Left colon (tissue), 2 donors: ENCODE measurements at places on chromosomes 4 and X. TPM values are rescaled to one million over a fixed set of nuclear protein-coding genes. Genes with fewer than 3 reads are reported as not detected.
A peak's percentile ranks its signal among the peaks of the same experiment; 100 is the strongest.

ADH1A gene
- 1.0 TPM for total RNA-seq

PLP1 gene
- 3.9 TPM for total RNA-seq

CSAG1 gene
- not detected for total RNA-seq

TGIF2LX gene
- not detected for total RNA-seq

GPR82 gene
- 0.31 TPM for total RNA-seq

ADGRL3 gene
- total RNA-seq = 4.0 TPM

UGT8 gene
- total RNA-seq = 50.9 TPM

APBB2 gene
- 28.2 TPM for total RNA-seq

TREX2 gene
- 0.42 TPM for total RNA-seq

FDCSP gene
- not detected for total RNA-seq

GRCh38 chrX:9888953-9889470 lies 78.1 kb upstream of the CLDN34 start:
- DNase-seq = no peak

GRCh38 chr4:8370106-8370787 lies 70.3 kb downstream of the ACOX3 start:
- DNase-seq = no peak

- DNase-seq = no peak
Observed at GRCh38 chrX:20452487-20452886, 185.8 kb upstream of the RPS6KA3 start.

GRCh38 chrX:134373736-134374135 lies 86.2 kb upstream of the HPRT1 start:
- DNase-seq = no peak

DNA sequence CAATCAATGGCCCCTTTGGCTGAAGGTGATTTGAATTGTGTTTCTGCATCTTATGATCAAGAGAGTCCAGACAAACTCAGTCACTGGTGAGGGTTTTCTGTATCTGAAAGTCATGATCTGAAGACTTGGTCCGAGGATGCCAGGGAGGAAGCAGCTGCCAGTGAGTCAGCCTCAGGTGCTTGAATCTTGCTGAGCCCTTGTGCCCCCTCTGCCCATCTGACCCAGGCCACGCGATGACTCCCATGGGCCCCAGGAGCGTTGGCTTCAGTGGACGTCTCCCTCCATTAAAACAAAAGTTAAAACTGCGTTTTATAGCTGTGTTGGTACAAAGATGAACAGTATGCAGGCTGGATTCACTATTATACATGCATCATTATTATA lies 62.0 kb downstream of the HTRA3 start:
- DNase-seq = no peak

- DNase-seq = no peak
Observed at GRCh38 chr4:142351958-142352357, 494.1 kb downstream of the INPP4B start.

DNA sequence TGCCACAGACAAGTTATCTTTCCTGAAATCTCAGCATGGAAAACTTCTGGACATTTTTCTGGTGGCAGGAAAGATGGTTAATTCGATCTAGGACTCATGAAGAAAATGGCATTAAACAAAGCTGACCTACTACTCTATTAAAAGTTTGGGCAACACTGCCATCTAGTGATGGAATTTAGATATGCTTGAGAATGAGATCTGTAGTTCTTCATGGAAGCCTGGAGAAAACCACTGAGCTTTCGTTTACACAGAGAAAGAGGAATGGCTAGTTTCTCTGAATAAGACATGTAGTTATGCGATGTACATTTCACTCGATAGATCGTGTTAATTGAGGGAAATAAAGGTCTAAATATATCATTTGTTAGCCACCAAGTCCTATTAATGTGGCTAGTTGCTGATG lies 51.7 kb upstream of the CHRDL1 start:
- no peak for DNase-seq

DNA sequence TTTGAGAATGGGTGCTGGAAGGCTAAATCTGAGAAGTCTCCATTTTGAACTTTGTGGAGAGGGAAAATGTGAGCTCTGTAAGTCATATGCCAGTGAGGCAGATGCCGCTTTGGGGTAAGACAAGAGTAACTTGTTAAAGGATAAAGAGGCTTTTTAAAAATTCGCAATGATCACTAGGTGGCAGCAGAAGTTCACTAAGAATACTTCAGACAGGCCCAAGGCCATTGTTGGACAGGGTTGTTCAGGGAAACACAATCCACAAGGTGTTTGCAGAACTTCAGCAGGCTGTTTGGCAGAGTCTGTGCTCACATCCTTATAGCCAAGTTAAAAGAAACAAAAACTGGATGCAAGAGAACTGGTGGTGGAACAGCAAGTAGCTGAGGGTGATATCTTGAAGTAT lies 13.7 kb upstream of the PIGA start:
- DNase-seq = peak; percentile 9

DNA sequence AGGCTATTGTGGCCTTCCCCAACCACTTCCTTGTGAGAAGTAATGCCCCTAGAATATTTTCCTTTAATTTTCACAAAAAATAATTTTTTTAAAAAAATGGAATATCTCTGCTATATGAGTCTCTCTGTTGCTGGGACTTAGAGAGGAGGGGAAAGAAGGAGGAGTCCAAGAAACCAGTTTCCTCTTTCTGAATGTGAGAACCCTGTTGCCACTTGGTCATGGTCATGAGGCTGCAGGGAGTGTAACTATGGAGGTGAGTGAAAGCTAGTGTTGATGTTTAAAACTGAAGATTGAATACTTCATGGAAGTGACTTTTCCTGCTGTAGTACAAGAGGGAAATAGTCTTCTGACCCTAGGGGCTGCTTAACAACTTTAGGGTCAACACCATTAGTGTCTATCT lies 20.4 kb downstream of the KIAA1210 start:
- DNase-seq = no peak

- DNase-seq = no peak
Observed at GRCh38 chr4:36773467-36773866, 471.1 kb upstream of the NWD2 start.

GRCh38 chrX:43278440-43278839 lies 377.7 kb upstream of the MAOA start:
- no peak for DNase-seq

DNA sequence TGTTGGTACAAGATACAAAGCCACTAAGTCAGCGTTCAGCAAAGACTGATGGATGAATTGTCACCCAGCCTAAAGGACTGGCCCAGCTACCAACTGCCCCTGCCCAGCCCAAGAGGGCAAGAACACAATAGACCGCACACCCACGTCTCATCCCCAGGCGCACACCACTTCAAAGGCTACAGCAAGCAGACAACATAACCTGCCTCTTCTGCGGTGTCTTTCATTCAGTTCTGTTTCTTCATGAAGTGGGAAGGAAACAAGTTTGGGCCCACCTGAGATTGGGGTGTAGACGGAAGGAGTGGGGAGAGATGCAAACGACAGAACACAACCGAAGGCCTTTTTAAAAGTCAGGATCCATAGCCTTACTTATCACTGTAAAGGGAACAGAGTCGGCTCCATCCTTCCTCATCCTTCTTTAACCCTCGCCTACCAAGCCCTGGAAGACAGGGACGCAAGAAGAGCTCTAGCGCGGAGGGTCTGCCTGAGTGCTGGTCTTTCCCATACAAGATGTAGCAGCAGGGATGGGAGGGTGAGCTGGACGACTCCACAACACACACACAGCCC lies 691 bp downstream of the SCARB2 start:
- no peak for DNase-seq

GRCh38 chr4:123133397-123134050 lies 211.1 kb upstream of the NUDT6 start:
- no peak for DNase-seq

DNA sequence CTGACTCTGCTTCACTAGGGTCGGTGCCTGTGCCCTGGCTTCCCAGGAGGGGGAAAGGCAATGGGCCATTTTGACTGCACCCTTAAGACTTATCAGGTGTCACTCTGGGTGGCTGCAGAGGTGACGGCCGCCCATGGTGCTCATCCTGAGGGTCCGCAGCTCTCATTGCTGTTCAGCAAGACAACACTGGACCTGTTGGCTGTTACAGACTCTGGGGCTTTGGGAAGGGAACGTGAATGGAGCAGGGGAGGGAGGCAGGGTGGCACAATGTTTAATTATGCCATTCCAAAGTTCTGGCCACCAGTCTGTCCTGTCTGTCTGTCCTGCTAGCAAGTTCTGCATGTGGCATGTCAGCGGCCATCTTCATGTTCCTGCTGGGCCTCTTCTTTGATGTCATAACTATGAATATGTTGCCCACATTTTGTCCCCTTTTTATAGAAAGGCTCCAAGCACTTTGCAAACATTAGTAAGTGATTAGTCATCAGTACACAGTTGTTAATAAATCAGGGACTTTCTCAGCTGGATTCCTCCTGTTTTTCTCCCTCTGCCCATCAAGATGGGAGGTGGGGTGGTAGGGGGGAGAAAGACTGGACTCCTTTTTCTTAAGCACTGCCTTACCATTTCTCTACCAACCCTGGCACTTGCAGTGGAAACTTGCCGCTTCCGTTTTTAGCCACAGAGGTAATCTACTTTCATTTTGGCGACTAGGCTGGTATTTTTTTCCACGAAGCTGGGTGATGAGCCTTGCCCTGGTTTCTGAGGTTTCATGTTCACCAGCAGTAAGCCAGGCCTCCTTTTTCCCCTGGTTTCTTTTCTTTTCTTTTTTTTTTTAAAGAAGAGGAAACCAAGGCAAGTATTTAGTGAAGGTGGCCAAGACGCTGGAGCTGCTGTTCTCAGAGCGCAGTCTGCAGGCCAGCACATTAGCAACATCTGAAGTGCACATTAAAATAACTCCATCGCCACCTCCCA lies 88.6 kb upstream of the TRIM2 start:
- DNase-seq = no peak

- DNase-seq = no peak
Observed at GRCh38 chr4:8364141-8364540, 76.4 kb downstream of the ACOX3 start.

DNA sequence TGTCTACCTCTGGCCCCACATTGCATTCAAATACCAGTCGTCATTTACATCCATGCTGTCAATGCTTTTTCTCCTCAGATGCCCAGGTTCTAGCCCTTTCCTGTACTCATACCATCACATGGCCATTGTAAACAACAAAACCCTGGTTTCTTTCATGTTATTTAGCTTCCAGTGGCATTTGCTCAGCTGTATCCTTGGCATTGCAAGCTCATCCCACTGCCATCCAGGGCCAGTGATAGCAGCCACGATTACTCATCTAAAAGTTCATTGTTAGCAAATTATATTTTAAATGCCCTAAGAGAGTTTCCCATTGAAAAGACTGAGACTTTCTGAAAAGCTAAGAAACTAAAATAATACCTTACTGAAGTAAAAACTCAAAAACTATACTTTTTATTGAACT lies 34.0 kb downstream of the VEGFC start:
- no peak for DNase-seq
